C1 segment of cervical spinal cord (tissue), 14 donors: ENCODE measurements at places on chromosomes 11 and 22.

- no peak for DNase-seq
These were observed 30.4 kb downstream of the CBL start for GRCh38 chr11:119236490-119236889.

GRCh38 chr11:131943295-131943694, 572.9 kb downstream of the NTM start:
- no peak for DNase-seq

DNA sequence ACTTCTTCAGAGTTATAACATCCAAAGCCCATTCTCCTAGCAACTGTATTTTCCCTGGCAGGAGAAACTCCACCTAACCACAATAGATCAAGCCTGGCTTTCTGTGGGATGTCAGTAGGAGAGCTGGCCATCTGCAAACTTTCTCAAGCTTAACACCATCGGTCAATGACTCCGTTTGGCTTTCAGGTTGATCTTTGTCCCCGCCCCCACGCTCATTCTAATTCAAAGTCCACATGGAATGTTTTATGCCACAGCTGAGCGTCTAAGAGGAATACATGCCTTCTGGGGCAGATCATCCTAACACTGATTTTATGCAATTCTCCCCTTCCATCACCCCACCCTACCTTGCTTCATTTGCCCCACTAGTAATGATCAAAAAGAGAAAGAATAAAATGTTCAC, 4.8 kb downstream of the GVQW3 start:
- DNase-seq: no peak

- DNase-seq: no peak
These were observed 212.0 kb downstream of the CSNK2A3 start for GRCh38 chr11:11141065-11141464.
